ENCODE measurements at places on chromosomes 16 and 17. TPM values are rescaled to one million over a fixed set of nuclear protein-coding genes. Genes with fewer than 3 reads are reported as not detected.

DNA sequence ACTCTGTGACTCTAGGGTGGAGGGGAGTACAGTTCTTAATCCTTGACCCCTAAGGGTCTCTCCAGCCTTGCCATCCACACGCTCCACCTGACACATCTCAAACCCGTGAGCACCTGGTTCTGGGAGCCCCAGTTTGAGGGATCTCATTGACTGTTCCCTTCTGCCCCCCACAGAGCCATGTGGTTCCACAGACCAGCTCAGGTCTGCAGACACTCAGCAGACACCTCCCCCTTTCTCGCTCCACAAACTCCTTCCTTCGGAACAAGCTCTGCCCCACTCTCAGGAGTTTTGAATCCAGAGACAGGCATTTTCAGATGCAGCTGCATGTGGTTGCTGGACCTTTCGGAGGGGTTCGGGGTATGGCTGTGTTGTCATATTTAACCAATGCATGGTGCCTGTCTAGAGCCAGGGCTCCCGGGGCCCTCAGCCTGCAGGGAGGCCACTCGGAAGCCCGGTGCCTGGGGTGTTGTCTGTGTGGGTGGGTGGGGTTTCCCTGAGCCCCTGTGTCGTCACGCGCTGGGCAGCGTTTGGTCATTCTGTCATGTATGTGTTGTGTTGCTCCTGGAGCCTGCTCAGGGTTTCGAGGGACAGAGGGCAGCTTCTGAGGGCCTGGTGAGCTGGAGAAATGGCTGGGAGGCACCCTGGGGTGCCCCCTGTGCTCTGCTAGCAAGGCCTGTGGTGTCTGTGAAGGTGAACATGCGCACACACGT is 99.2 kb upstream of the PLCG2 start:
- no peak for DNase-seq

- DNase-seq: no peak
Observed at GRCh38 chr16:79887541-79888540, 287.3 kb upstream of the MAF start.

GRCh38 chr17:40035162-40035559 is 19.0 kb downstream of the MED24 start:
- DNase-seq: no peak

DNA sequence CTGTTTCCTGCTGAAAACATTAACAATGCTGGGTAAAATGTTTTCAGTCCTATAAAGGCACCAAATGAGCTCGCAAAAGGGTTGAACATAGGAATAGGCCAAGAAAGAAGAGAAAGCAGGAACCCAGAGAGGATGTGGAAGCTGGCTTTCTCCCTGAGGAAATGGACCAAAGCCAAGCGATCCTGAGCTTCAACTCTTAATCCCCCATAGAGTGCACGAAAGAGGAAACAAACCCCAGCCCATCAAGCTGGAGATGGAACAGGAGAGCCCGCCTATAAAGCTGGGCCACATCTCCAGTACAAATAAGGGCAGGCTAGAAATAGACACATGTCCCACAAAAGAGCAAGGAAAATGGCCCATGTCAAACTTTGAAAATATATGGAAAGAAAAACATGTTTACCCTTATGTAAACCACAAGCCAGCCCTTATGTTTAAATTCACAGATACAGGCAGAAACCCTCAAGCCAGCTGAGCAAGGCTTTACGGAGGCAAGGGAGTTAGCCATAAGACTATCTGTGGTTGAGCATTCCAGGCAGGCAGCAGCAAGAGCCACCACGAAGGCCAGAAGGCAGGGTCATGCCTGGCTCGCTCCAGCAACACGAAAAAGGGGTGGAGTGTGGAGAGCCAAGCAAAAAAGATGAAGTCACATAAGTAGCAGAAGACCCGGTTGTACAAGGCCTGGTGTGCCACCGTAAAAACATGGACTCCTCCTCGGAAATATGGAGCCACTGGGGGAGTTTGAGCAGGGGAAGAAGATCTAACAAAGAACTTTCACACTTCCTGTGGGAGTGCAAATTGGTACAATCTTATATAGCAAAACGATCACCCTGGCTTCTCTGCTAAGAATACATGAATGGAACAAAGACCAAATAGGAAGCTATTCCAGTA is 27.8 kb downstream of the COPRS start:
- no peak for DNase-seq

- DNase-seq: no peak
Observed at GRCh38 chr17:63841350-63842172, 924 bp downstream of the SMARCD2 start.

ZSCAN10 gene
- not detected for total RNA-seq
